Fibroblast of skin of back (primary cell): ENCODE measurements at places on chromosomes 4 and X.

GRCh38 chr4:78370631-78371372, 180.8 kb upstream of the ANXA3 start:
- DNase-seq = no peak

DNA sequence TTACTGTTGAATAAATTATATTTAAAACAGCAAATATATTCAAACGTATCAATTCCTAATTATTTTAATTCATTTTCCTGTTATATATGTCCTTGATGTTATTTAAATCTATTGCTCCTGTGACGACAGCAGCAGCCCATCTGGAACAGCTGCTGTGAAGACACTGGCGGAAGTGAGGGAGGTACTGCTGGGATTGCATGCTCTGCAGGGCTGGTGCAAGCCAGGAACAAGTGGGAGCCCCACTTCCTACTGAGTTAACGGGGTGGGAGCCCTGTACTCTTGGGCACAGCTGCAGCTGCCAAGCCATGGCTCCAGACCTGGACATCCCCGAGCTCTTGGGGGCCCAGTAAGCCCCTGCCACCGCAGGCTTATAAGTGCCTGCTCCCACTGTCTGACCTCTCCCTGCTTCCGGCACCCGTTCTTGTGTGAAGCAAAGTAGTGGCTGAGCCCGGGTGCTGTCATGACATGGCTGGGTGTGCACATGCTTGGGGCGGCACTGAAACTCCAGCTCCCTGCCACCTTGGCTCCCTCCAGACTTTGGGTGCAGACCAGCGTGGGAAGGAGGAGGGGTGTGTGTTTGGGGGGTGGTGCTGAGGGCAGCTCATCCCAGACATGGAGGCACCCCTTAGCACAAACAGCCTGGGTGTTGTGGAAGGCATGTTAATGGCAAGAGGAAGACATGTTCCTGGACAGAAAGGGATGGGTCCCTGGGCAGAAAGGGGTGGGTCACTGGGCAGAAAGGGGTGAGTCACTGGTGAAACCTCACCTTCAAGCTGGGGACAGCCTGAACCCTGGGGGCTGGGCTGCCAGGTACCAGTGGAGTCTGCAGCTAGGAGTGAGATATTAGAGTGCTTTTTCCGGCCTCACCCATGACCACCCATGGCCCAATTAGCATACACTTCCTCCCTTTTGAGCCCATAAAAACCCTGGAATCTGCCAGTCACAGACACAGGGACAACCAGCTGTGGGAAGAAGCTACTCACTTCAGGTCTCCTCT, 1981.3 kb upstream of the IGFBP7 start:
- no peak for DNase-seq

DNA sequence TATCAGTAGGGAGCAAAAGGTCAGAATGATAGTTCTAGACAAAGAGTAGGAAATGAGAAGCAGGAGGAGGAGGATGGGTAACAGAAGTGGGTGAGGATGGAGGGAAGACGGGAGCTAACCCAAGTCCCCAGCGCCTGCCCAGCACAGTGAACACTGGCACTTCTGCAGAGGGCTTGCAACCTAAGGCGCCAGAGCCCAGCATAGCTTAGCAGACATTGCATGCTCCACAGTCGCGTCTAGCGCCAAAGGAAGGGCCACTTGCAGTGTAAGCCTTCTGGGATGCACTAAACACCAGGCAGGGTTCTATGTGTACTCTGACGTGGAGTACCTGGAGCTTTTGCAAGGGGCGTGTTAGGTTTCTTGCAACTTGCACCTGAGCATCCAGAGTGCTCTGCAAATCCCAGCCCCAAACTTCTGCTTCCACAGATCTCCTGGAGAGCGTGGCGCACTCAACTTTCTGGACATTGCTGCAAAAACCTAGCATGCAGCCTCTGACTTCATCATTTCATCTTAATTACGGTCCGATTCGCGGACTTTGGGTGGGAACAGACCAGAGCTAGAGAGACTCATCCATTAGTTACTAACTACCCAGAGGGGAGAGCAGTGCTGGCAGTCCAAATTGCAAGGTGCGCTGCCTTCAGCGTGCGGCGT, 46.5 kb upstream of the NKAP start:
- no peak for DNase-seq

DNA sequence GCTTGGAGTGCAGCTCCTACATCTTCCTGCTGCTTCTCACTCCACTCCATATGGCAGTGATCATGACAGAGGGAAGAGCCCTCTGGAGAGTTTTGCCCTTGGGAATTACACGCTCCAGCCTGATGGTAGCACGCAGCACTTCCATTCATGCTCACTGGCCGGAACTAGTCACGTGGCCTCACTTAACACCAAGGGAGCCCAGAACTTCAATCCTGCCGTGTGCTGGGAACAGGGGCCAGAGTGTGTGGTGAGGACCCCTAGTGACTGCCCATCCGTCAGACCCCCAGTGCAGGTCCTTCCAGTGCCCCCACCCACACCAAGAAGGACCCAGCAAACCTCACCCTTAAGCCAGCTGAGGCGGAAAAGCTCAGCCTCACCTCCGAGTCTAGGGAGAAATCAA, 230.7 kb downstream of the EVC2 start:
- DNase-seq = no peak

GRCh38 chrX:69020316-69020715, 144.9 kb downstream of the PJA1 start:
- DNase-seq = no peak

- DNase-seq = no peak
These were observed 25.5 kb downstream of the PHEX start for GRCh38 chrX:22057667-22058066.

- no peak for DNase-seq
These were observed 221.3 kb upstream of the BMP3 start for GRCh38 chr4:80809039-80809729.

- no peak for DNase-seq
These were observed 91.6 kb upstream of the LIMCH1 start for GRCh38 chr4:41446391-41446790.

DNA sequence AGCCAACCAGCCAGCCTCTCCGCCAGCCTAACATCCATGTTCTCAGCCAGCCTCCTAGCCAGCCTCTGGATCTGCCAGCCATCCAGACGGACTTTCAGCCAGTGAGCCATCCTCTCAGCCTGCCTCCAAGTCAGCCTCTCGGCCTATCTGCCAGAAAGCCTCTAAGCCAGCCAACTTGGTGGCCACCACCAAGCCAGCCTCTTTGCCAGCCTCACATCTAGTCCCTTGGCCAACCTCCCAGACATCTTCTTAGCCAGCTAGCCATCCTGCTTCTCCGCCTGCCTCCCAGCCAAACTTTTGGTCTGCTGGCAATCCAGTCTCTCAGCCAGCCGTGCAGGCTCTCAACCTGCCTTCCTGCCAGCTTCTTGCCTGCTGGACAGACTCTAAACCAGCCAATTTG, 16.4 kb upstream of the ARAP2 start:
- DNase-seq = no peak
